ENCODE measurements at places on chromosomes 1 and 21. TPM values are rescaled to one million over a fixed set of nuclear protein-coding genes. Genes with fewer than 3 reads are reported as not detected.

GRCh38 chr1:187928288-187928687 is 1099.5 kb downstream of the PLA2G4A start:
- DNase-seq, result no peak

- no peak for DNase-seq
These were observed 500.3 kb upstream of the C1orf87 start for GRCh38 chr1:60573726-60574409.

The PCSK9 gene
- polyA plus RNA-seq, result under 0.01 TPM

GRCh38 chr1:94741510-94741909 is 78.6 kb upstream of the SLC44A3 start:
- DNase-seq, result no peak

The NR1I3 gene
- polyA plus RNA-seq, result 0.17 TPM

The DNAI4 gene
- 0.21 TPM for polyA plus RNA-seq

- DNase-seq, result no peak
These were observed 31.6 kb downstream of the VN1R5 start for GRCh38 chr1:247287460-247287859.

DNA sequence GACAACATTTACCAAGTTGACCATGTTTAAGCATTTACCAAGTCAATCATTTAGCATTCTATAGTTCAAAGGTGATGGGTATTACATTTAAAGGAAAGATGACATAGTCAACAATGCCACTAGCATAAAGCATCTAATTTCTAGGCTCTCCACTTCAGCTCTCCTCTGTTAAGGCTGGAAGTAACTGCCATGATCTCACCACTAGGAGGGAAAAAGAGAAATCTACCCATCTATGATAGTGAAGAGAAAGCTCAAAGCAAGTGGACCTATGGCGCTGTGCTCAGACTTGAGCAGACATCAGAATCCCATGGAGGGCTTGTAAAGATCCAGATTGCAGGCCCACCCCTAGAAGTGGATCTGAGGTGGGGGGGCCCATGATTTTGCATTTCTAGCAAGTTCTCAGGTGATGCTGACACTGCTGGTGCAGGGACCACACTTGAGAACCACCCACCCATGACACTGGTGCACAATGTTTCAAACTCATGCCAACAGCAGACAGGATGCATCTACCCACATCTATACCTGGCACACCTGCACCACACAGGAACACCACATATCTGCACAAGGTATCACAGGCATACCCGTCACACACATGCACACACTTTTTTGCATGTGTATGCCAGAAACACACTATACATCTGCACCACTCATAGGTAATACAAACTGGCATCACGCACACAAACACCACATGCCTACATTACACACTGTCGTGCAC is 392.9 kb upstream of the RUNX1 start:
- DNase-seq, result no peak

DNA sequence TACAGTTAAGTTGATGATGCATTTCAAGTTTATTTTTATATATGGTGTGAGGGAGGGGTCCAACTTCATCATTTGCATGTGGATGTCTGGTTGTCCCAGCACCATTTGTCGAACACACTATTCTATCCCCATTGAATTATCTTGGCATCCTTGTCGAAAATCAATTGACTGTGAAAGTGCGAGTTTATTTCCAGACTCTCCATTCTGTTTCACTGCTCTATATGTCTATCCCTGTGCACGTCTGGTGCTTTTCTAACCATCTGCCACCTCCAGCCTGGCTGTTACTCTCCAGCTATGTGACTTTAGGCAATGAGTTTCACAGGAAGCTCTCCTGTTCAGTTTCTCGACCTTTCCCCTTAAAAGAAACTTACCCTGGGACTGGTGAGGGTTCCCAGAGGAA is 137.1 kb upstream of the KLHDC7A start:
- no peak for DNase-seq

GRCh38 chr1:67597336-67597735 is 87.7 kb upstream of the GADD45A start:
- DNase-seq, result no peak

The TNFSF18 gene
- 0.03 TPM for polyA plus RNA-seq

DNA sequence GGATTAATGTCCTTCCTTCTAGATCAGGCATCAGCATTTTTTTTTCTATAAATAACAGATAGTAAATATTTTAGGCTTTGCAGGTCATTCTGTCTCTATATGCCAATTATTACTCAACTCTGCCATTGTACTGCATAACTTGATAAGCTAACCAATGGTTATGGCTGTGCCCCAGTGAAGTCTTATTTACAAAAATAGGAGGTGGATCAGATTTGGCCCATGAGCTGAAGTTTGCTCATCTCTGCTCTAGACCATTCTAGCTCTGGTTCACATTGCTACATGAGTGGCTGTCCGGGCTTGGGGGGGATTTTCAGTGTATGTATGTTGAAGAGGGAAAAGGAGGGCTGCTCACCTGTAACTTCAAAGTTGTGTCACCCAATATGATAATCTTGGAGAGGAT is 10.1 kb downstream of the RAB7B start:
- DNase-seq, result no peak

The NMNAT2 gene
- polyA plus RNA-seq, result 0.38 TPM

GRCh38 chr21:21662776-21663175 is 664.6 kb downstream of the NCAM2 start:
- DNase-seq, result no peak

DNA sequence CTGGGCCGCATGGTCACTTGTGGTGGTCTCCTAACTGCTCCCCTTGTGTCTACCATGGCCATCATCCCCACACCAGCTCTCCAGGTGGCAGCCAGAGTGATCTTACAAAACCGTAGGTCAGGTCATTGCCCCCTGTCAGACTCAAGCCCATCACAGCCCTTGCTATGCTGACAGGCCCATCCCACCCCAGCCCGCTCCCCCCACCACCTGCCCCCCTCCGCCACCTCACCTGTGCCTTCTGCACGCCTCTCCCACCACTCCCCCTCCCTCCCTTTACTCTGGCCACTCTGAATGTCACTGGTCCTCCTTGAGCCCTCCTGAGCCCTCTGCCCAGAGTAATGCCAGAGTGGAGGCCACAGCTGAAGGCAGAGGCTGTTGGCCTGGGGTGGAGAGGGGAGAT is 28.5 kb downstream of the TEX35 start:
- no peak for DNase-seq

- DNase-seq, result no peak
These were observed 18.5 kb upstream of the KCNE2 start for GRCh38 chr21:34345091-34345871.

DNA sequence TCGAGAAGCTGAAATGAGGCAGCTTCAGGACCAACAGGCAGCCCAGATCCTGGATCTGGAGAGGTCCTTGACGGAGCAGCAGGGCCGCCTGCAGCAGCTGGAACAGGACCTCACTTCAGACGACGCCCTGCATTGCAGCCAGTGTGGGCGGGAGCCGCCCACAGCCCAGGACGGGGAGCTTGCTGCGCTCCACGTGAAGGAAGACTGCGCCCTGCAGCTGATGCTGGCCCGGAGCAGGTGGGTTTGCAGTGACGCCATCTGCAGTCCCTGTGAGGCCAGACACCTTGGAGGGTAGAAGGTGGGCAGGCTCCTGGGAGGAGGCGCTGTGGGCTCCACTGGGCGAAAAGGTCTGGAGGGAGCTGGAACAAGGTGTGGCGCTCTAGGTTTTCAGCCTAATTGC is 39.7 kb downstream of the PCNT start:
- no peak for DNase-seq

- DNase-seq, result no peak
These were observed 17.2 kb downstream of the ATP1A1 start for GRCh38 chr1:116390195-116390594.
